ENCODE measurements at places on chromosomes 6 and 20.

GRCh38 chr6:91415031-91415605 lies 828.2 kb upstream of the MAP3K7 start:
- DNase-seq = no peak

GRCh38 chr6:166512567-166512966 lies 73.9 kb downstream of the RAMACL start:
- DNase-seq = no peak

DNA sequence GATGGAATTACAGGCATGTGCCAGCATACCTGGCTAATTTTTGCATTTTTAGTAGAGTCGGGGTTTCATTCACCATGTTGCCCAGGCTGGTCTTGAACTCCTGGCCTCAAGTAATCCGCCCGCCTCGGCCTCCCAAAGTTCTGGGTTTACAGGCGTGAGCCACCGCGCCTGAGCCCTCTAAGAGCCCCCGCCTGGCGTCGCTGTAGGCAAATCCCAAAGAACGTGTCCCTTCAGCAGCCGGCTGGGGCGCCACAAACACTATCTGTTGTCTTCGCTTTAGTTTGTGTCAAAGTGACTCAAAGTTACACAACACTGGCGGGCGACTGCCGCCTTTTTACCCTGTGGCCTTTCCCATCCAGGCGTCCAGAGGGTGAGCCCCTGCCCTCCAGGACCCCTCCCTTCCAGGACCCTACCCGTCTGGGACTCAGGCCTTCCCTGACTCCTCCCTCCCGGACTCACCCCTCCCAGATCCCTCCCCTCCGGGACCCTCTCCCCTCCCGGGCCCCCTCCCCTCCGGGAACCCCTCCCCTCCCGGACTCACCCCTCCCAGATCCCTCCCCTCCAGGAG lies 940 bp upstream of the ADRM1 start:
- DNase-seq = peak; percentile 66

DNA sequence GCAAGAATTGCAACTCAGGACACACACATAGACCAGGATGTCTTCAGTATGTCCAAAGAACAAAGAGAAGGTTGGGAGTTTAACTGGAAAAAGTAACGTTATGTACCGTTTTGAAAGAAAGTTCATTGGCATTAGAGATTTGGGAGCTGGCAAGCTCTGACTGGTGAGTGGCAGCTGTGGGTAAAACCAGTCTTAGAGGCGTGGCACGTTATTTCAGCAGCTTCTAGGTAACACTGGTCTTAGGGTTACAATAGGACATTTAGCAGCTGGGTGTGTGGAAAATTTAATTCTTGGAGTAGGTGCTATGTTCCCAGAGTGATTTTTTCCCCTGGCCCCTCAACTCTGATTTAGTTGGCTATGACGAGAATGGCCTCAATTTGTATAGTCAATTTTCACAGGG lies 19.2 kb downstream of the SNRPB start:
- no peak for DNase-seq

DNA sequence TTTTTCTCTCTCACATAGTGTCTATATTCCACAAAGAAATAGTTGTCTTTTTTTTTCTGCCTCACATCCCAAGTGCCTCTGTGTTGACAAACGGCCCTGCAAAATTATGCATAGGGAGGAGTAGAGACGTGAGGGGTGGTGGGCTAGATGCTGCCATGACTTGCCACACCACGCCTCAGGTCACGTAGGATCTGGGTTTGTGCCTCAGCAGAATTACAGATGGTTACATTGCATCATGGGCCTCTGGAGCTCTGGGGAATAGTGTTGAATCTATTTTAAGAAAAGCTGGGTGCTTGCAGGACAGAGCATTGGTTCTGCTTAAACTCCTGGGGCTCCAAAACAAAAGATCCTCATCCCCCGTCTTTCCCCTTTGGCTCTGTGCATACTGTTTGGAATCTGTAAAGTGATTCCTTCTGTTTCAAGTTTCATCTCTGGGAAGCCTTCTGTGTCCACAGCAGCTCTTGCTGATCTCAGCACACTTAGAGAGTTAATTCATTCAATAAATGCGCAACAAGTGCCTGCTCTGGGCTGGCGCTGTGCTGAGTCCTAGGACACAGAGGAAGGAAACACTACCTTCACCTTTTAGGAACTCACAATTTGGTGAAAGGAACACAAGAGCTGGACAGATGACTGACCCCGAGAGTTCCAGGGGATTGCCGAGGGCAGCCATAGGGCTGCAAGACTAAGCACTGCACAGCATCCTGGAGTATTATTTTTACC lies 2.4 kb downstream of the FANCE start:
- DNase-seq = no peak

DNA sequence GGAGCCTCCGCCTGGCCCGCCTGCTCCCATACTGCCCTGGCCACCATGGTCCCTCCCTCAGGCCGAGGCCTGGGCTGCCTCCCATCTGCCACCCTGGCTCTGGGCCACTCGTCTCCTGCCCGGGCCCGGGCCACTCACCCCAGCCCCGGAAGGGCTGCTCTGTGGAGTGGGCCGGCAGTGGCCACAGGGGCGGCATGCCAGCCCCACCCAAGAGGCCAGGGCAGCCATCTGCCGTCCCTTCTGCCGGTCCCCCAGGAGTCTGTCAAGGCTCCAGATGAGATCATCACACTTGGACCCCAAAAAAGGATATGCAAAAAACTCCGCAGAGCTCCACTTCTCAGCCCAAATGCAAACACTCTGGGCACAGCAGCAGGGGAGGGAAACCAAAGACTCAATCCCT lies 23.8 kb upstream of the TLDC2 start:
- no peak for DNase-seq

DNA sequence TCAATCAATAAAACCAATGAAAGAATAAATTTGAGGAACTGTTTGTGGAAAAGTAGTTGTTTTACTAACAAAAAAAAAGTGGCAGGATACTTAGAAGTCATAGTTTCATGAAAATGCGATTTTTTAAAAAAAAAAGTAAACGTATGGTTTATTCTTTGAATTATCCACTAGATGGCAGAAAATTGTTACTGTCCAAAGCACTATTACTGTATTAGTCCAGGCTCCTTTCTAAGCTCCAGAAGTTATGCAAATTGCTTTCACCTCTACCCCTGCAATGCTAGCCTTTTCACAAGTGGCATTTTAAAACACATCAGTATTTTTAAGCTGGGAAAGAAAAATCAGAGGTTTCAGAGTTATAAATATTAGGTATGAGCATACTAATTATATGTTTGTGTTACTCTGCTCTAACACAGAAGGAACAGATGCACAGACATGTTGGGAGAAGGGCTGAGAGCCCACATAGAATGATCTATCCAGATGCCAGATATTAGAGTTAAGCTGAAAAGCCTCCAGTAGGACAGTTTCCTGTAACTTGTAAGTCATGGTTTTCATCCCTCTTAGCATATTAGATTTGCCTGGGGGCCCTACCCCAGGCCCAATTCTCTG lies 63.9 kb downstream of the FHL5 start:
- peak; percentile 50 for DNase-seq

- no peak for DNase-seq
These were observed 87.7 kb downstream of the TFAP2C start for GRCh38 chr20:56716806-56717205.

DNA sequence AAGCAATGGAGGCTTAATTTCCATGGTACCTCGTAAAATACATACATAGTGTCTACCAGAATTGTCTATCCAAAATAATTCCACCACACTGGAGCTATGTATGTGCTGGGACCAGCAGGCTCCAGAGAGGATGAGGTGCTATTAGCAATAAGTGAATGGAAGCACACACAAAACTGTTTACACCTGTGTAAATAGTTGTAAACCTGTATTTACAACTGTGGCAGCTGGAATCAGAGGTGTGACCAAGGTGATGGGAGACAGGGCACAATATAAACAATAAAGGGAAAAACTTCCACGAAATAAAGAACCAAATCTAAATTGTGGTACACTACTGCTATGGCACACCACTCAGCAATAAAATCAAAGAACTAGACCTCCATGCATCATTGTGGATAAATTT lies 14.4 kb downstream of the RARS2 start:
- DNase-seq = no peak

- DNase-seq = no peak
These were observed 24.1 kb downstream of the BPIFB4 start for GRCh38 chr20:33103556-33103955.

GRCh38 chr20:48875233-48875913 lies 46.1 kb upstream of the ARFGEF2 start:
- no peak for DNase-seq

DNA sequence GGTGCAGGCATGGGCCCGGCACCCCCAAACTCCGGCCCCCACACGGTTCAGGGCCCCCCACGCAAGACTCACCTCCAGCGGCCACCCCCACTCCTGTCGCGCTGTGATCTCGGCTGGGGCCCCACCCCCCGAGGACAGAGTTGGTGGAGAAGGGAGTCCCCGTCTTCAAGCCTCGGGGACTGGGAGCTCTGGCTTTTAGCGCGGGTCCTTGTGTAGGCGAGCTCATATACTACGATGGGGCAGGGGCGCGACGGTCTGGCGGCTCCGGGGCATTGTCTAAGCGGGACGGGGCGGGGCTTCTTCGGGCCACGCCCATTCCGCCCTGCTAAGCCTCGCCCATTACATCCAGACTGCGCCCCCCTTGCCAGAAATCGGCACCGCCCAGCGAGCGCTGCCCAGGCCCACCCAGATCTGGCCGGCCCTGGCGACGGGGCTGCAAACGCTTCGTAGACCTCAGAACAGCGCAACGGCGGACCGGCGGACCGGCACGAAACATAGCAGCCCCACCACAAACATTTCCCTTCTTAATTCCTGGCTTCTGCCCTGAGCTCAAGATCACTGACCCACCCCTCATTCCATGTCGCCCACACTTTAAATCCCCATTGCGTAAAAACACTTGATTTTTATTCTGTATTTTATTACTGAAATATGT lies 1.0 kb upstream of the DDAH2 start:
- no peak for DNase-seq

Measured in NCI-H1417 treated with DMSO at 0.1 percent for 48 hours (cell line).